ENCODE measurements at places on chromosomes 11 and 22. TPM values are rescaled to one million over a fixed set of nuclear protein-coding genes. Genes with fewer than 3 reads are reported as not detected.
A peak's percentile ranks its signal among the peaks of the same experiment; 100 is the strongest.

- DNase-seq = peak; percentile 76
- peaks cover 5% of the 10 kb centered on the region for H3K4me1 ChIP-seq
- H3K27ac ChIP-seq = peak overlapping the region; percentile 70
- peaks cover 24% of the 10 kb centered on the region for H3K36me3 ChIP-seq
Observed at GRCh38 chr22:36301384-36301828, 48.5 kb downstream of the APOL1 start.

GRCh38 chr11:67432655-67433349 lies 4.5 kb downstream of the RPS6KB2 start:
- H3K27me3 ChIP-seq = peaks cover 3% of the 10 kb centered on the region
- H3K27ac ChIP-seq = peak overlapping the region; percentile 87
- H3K4me1 ChIP-seq = peaks cover 32% of the 10 kb centered on the region
- H3K4me3 ChIP-seq = peak overlapping the region; percentile 32
- H3K36me3 ChIP-seq = peaks cover 29% of the 10 kb centered on the region

DNA sequence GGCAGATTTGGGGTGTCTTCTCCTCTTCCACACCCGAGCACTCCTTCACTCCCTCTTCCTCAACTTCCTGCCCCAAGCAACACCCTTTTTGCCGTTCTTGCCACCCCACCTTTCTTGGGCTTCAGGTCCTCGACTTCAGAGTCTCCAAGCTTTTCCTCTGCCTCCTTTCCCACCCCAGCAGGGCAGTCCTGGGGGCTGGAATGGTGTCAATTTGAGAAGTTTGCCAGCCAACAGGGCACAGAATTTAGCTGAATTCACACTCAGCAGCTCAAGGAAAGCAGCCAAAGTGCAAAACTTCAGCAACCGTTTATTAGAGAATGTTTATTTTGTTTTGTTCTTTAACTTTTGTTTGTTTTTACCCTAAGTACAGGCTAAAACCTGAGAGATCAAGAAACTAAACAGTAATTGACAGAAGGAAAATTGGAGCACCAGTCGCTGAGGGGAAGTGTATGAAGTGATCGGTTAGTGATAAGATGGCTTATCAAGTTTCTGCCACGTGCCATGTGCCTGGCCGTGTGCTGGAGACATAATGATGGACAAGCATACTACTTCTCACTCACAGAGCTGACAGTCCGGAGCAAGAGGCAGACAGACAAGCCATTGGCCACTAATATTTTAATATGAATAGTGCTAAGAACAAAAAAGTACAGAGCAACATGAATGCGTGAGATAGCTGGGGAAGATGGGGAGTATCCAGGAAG lies 44.4 kb downstream of the AHNAK start:
- no peaks in the 10 kb centered on the region for H3K4me1 ChIP-seq
- peaks cover 42% of the 10 kb centered on the region for H3K27me3 ChIP-seq
- H3K27ac ChIP-seq = no peak overlapping the region

GRCh38 chr22:43750751-43751150 lies 61.4 kb downstream of the EFCAB6 start:
- no peak for DNase-seq
- H3K4me1 ChIP-seq = no peaks in the 10 kb centered on the region

- no peaks in the 10 kb centered on the region for H3K4me1 ChIP-seq
- H3K27ac ChIP-seq = no peak overlapping the region
- no peaks in the 10 kb centered on the region for H3K27me3 ChIP-seq
- DNase-seq = no peak
- H3K36me3 ChIP-seq = peaks cover 5% of the 10 kb centered on the region
Observed at GRCh38 chr11:7612056-7612660, 61.1 kb downstream of the CYB5R2 start.

- no peak for DNase-seq
- peaks cover 44% of the 10 kb centered on the region for H3K27me3 ChIP-seq
- H3K4me3 ChIP-seq = no peak overlapping the region
- H3K36me3 ChIP-seq = no peaks in the 10 kb centered on the region
- H3K4me1 ChIP-seq = no peaks in the 10 kb centered on the region
Observed at GRCh38 chr11:125263268-125263790, 98.8 kb downstream of the PKNOX2 start.

GRCh38 chr11:72483412-72484186 lies 49.3 kb upstream of the CLPB start:
- H3K4me1 ChIP-seq = peaks cover 7% of the 10 kb centered on the region
- H3K27me3 ChIP-seq = peaks cover 14% of the 10 kb centered on the region
- H3K36me3 ChIP-seq = peaks cover 1% of the 10 kb centered on the region
- peak overlapping the region; percentile 44 for H3K27ac ChIP-seq
- H3K4me3 ChIP-seq = no peak overlapping the region

- H3K36me3 ChIP-seq = no peaks in the 10 kb centered on the region
- H3K27ac ChIP-seq = no peak overlapping the region
- peaks cover 1% of the 10 kb centered on the region for H3K4me1 ChIP-seq
- peak; percentile 41 for DNase-seq
- no peaks in the 10 kb centered on the region for H3K27me3 ChIP-seq
- H3K4me3 ChIP-seq = no peak overlapping the region
Observed at GRCh38 chr22:33018232-33018864, 39.8 kb downstream of the SYN3 start.

DNA sequence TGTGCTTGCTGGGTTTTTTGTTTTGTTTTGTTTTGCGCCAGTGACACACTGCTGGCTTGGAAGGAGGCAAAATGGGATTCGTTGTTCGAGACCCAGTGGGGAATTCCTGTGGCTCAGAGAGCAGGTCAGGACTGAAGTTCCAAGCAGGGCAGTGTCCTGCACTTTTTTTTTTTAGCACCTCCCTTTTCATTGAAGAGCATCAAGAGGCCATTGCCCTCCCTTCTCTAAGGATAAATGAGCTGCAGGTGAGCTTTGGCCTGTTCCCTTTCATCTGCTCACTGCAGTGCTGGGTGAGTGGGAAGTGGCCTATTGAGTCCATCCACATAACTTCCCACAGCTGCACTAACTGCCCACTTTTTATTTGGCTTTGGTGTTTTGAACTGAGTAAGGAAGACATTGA lies 87.8 kb downstream of the ARHGAP42 start:
- no peaks in the 10 kb centered on the region for H3K36me3 ChIP-seq
- no peak overlapping the region for H3K27ac ChIP-seq
- DNase-seq = no peak
- no peaks in the 10 kb centered on the region for H3K27me3 ChIP-seq
- no peaks in the 10 kb centered on the region for H3K4me1 ChIP-seq

- H3K4me3 ChIP-seq = no peak overlapping the region
- no peaks in the 10 kb centered on the region for H3K27me3 ChIP-seq
- peak; percentile 55 for DNase-seq
- H3K27ac ChIP-seq = no peak overlapping the region
- no peaks in the 10 kb centered on the region for H3K4me1 ChIP-seq
Observed at GRCh38 chr11:32809313-32809712, 14.9 kb upstream of the CCDC73 start.

GRCh38 chr22:31302537-31302936 lies 10.2 kb upstream of the PIK3IP1 start:
- H3K27ac ChIP-seq = no peak overlapping the region
- no peak for DNase-seq
- no peaks in the 10 kb centered on the region for H3K27me3 ChIP-seq
- H3K4me1 ChIP-seq = peaks cover 27% of the 10 kb centered on the region
- no peak overlapping the region for H3K4me3 ChIP-seq

DNA sequence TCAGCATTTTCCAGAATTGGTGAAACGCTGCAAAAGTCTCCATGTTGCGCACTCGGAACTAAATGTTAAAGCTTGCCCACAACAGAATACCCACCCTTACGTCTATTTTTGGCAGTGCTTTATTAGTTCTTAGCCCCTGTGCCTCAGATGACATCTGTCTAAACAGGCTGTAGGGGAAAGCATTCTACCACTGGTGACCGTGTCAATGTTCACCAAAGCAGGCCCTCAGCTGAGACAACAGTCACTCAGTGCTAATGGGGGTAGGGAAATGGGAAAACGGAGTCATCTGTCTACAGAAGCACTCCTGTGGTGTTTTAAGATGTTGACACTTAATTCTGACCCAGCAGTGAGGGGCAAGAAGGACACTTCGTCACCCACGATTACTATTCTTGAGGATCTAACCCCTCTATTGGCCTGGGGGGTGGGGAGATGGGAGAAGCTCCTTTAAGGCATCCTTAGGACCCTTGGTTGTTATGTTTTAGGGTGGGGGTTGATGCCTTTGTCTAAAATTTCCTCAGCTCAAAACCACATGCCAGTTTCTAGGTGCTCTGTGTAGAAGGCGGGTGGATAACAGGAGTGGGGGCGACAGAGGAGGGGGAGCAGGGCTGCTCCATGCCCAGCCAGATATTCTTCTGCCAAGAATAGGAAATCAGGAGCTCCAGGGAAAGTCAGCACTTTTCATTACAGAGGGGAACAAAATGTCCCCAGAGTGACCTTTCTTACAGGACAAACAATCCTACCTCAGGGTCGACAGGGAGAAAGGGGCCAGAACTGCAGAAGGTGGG lies 15.6 kb upstream of the MFRP start:
- H3K27me3 ChIP-seq = peaks cover 53% of the 10 kb centered on the region
- H3K36me3 ChIP-seq = no peaks in the 10 kb centered on the region
- H3K4me3 ChIP-seq = no peak overlapping the region
- DNase-seq = no peak
- peaks cover 5% of the 10 kb centered on the region for H3K4me1 ChIP-seq

DNA sequence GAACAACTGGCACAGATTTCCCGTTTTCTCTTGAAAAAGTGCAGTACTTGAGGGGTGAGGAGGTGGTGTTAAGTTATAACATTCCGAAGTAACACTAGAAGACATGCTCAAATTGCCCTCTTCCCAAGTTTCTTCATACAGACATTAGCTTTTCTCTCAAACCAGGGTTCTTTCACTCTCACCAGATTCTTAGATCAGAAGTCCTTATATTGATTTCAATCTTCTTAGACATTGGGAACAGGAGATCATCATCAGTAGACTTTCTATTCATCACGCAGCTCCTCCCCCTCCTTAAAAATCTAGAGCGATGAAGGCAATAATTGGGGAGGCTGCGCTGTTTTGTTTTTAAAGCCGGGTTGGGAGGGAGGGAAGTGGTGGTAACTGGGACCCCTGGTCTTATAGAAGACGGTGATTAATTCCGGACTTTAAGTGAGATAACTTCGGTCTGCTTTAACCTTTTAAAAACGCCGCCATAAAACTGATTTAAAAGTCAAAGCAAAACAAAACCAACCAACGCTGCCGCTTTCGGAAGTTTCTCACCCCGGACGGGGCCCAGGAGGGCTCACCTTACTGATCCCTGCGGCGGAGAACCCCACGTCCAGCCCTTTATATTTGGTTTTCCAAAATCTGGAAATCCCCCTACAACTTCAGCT lies 665 bp downstream of the USP28 start:
- H3K4me3 ChIP-seq = peak overlapping the region; percentile 84
- H3K27ac ChIP-seq = peak overlapping the region; percentile 73
- peaks cover 2% of the 10 kb centered on the region for H3K36me3 ChIP-seq
- no peaks in the 10 kb centered on the region for H3K27me3 ChIP-seq
- no peak for DNase-seq

DNA sequence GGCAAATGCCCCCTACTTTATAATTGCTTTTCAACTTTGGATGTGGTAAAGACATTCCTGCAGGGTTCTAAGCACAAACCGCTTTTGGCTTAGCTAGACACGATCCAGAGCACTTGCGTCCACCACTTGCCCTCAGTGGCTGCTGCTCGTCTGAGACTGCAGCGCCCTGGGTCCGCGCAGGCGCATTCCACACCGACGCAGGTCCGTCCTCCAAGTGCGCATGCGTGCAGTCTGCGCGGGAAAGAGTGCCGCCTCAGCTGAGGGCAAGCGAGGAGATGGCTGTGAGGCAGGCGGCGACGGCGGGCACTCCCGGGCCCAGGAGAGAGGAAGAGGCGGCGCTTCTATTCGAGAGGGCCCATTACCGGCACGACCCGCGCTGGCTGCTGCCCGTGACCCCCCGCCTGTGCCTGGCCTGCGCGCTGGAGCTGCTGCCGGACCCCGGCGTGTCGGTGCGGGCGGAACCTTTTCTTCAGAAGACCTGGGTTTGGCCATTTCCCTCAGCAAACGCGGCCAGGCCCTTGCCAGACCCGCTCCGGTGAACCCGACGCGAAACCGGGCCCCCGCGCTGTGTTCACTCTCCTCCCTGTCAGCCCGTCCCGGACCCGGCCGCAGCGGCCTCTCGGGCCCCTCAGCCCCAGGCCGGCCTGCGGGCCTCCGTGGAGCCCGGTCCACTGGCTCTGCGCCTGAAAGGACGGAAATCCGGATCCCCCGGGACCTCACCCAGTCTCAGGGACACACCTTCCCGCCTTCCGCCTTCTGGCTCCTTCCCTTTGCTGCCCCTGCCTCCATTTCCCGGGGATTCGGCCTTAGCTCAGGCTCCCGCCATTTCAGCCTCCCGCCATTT lies at the start of gene MEI1:
TSS of gene MEI1 (plus strand) at position 240 of the 844 bp plus-strand sequence. CDS start at position 276, 36 bp downstream.
- no peak within 1 kb of the TSS for H3K27ac ChIP-seq
- H3K4me1 ChIP-seq = peaks cover 8% of the 10 kb centered on the region
- no peaks in the 10 kb centered on the region for H3K27me3 ChIP-seq

DNA sequence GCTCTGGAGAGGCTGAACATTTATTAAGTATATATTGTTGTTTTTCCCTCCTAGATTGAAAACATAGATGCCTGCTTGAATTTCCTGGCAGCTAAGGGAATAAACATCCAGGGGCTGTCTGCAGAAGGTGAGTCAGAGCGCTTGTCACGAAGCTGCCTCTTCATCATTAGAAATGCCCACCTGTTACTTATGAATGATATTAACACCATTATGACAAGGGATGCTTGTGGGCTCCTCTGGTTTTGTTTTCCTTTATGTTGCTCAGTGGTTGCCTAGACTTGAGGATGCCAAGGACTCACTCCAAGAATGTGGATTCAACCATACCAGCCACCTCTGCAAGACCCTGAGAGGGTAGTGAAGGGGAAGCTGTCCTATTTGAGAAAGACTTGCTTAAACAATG lies 156.2 kb downstream of the NAV2 start:
- H3K27ac ChIP-seq = no peak overlapping the region
- peaks cover 18% of the 10 kb centered on the region for H3K27me3 ChIP-seq
- no peak overlapping the region for H3K4me3 ChIP-seq
- no peak for DNase-seq
- H3K4me1 ChIP-seq = no peaks in the 10 kb centered on the region
- H3K36me3 ChIP-seq = no peaks in the 10 kb centered on the region

- peaks cover 43% of the 10 kb centered on the region for H3K27me3 ChIP-seq
- no peak overlapping the region for H3K27ac ChIP-seq
- H3K4me1 ChIP-seq = peaks cover 28% of the 10 kb centered on the region
- no peaks in the 10 kb centered on the region for H3K36me3 ChIP-seq
- DNase-seq = peak; percentile 84
Observed at GRCh38 chr11:830295-831117, 2.2 kb upstream of the CD151 start.

DNA sequence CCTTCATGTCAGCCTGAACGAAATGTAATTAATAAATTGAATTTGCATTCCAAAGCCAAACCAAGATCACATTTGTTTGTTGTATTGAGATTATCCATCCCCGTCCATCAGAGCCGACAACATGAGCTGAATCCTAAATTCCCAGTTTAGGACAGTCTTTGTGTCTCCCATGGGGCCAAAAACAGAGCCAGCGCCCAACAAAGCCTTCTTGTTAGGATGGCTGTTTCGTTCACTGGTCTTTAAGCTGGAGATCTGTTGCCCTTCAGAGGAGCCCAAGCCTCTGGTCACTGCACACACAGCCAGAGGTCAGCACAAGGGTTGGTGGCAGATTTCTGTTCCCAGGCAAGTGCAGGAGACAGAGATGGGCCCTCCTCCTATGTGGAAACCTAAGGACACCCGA lies 25.8 kb downstream of the DSCAML1 start:
- DNase-seq = no peak
- H3K4me3 ChIP-seq = no peak overlapping the region
- no peak overlapping the region for H3K27ac ChIP-seq
- H3K27me3 ChIP-seq = no peaks in the 10 kb centered on the region
- H3K4me1 ChIP-seq = no peaks in the 10 kb centered on the region

GRCh38 chr11:9720290-9720630 lies 56.4 kb downstream of the SWAP70 start:
- no peaks in the 10 kb centered on the region for H3K27me3 ChIP-seq
- H3K4me1 ChIP-seq = peaks cover 20% of the 10 kb centered on the region
- no peak overlapping the region for H3K4me3 ChIP-seq
- H3K36me3 ChIP-seq = peaks cover 18% of the 10 kb centered on the region

Gene KIAA0930
- 28.0 TPM for total RNA-seq

Gene FZD4
- total RNA-seq = 0.06 TPM

Gene TMPRSS4
- total RNA-seq = not detected

Gene LRRC4C
- total RNA-seq = not detected
